K562 (cell line): ENCODE measurements at places on chromosomes 4 and X.

GRCh38 chr4:163462556-163462955 is 11.0 kb downstream of the TKTL2 start:
- no peak for DNase-seq

DNA sequence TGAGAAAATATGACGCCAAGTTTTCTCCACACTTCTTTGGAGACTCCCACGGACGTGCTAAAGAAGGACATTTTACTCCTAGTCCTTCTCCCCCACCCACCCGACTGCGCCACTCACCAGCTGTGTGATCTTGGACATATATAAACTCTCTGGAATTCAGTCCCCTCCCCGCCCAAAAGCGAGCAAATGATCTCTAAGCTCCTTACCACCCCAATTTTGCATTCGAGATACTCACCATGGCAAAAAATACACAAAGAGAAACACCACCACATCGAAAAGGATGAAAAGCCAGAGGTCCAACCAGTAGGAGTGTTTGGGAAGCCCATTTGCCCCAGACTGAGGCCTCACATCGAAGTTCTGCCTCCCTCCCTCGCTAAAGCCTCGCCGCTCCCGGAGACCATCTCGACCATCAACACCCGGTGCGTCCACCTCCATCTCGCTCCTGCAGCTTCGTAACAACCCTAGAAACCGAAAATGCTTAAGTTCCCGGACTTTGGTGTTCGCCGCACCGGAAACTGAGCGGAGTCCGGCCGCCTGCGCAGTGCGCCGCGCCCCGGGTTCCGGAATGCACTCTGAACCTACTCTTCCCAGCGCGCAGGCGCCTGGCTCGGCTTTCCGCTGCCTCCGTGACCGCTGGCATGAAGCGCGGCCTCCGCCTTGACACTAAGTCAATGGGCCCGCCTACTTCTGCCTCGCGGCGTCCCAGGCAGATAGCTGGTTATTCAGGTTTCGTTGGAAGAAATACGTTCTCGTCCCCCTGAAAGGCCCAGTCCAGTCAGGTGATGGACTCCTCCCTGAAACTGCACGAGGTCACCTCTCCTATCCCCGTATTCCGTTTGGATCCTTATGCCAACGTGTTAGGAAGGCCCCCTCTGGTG is 21.6 kb downstream of the FABP2 start:
- DNase-seq, result peak; percentile 75

GRCh38 chr4:34181311-34181841 is 2062.9 kb downstream of the ARAP2 start:
- no peak for DNase-seq

GRCh38 chr4:80005863-80006262 is 67.2 kb downstream of the ANTXR2 start:
- DNase-seq, result peak; percentile 17

DNA sequence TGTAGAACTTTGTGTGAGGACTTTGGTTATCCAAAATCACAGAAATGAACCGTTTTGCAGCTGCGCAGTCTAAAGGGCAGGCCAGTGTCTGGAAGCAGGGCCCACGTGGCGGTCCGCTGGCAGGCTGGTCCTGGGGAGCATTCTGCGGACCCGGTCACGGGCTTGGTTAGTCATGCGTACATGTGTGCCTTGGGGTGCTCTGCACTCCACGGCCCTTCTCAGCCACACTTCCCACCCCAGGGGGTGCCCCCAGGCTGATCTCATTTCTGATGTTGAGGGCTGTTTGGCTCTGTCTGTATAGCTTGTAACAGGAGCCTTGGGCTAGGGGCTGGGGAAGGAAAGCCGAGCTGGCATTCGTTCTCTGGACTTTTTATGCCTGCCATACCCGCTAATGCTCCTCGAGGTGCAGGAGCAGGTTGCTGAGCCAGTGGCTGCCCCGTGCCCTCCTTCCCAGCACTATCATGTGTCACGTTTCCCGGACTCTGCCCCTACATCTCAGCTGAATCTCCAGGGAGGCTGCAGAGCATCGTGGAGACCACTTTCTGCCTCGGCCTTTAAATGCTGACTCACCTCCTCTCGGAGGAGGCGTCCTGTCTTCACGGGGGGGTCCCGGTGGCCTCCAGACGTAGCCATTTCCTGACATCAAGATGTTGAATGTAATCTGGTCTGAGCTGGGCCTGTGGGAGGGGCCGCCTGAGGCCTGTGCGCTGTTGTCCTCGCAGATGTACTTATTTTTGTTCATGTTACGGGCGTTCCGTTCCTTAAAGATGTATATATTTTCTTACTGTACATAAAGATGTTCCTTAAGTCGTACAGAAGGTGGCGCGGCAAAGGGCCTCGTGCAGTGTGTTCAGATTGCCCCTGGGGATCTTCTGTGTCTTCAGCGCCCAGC is 11.4 kb upstream of the TADA2B start:
- DNase-seq, result peak; percentile 89

DNA sequence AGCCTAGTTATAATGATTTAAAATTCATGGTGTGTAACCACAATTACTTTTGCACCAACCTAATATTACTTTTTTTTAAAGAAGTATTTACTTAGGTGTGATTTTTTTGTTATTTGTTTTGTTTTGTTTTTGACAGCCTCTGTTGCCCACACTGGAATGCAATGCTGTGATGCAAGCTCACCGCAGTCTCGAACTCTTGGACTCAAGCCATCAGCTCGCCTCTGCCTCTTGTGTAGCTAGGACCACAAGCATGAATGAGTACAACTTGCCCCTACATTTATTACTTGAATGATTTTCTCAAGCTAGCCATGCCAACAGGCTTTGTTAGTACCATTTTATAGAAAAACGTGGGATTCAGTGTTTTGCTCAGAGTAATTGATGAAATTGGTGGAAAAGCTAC is 488.8 kb upstream of the CPEB2 start:
- DNase-seq, result no peak

DNA sequence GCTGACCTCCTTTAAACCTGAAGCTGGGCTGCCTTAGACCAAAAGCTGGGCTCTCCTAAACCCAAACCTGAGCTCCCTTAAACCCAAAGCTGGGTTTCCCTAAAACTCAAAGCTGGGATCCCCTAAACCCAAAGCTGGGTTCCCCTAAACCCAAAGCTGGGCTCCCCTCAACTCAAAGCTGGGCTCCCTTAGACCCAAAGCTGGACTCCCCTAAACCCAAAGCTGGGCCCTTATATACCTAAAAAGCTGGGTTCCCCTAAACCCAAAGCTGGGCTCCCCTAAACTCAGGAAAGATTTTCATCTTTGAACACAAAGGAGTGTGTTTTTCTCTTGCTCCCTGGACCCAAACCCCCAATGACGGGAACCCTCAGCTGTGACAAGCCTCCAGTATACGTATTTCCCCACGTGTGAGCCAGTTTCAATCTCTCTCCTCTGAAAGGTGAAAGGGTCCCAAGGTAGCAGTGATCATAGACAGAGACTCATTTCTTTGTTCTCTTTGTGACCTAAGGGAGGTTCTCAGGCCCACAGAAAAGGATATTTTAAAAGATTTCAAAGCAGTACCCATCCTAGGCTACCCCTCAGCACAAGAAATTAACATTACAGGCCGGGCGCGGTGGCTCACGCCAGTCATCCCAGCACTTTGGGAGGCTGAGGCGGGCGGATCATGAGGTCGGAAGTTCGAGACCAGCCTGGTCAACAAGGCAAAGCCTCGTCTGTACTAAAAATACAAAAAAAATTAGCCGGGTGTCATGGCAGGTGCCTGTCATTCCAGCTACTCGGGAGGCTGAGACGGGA is 31.3 kb upstream of the ASMTL start:
- DNase-seq, result no peak

DNA sequence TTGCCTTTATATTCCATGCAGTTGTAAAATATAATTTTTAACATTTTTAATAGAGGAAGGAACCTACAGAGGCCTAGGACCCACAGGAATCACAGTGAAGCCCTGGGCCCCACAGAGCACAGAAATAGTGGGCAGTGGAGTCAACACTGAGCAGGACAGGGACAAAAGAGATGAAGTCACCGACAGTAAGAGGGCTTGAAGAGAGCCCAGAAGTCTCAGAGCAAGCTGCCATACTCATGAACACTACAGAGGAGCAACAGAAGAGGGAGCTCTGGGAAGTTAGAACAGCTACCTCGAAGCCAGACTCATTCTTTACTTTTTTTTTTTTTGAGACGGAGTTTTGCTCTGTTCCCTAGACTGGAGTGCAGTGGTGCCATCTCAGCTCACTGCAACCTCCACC is 149.3 kb upstream of the TENM3 start:
- no peak for DNase-seq

DNA sequence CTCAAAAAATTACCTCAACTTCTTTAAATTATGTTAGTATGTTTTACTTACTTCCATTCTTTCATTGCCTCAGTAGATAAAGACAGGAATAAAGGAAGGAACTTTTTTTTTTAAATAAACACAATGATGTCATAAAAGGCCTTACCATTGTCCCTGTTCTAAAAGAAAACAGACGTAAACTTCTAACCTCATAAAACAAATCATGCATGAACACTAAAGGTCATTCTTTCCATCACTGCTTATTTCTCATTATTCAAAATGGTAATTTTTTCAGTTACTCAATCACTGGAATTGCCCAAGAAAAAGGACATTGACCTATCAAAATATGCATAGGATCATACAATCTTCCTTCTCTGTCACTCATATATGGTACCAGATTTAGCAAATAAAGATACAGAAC is 32.2 kb upstream of the ARMCX2 start:
- DNase-seq, result no peak

- DNase-seq, result no peak
These were observed 349.1 kb downstream of the ANK2 start for GRCh38 chr4:113398441-113399143.

- DNase-seq, result no peak
These were observed 44.5 kb downstream of the SHROOM4 start for GRCh38 chrX:50769389-50770063.

DNA sequence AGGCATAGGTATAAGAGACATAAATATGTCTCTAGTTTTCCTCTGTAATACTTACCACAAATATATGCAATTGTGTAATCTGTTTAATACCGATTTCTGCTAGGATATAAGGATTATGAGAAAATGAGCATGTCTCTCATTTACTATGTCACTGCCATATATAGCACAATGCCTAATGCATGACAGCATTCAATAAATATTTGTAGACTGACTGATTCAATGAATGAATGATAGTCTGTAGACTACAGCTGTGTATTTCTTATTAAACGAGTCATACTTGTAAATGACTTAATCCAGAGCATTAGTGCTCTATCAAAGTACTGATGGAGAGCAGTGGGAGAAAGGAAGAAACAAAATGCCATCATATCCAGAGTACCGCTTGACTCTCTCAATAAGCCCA is 175.6 kb downstream of the PPP3CA start:
- no peak for DNase-seq

DNA sequence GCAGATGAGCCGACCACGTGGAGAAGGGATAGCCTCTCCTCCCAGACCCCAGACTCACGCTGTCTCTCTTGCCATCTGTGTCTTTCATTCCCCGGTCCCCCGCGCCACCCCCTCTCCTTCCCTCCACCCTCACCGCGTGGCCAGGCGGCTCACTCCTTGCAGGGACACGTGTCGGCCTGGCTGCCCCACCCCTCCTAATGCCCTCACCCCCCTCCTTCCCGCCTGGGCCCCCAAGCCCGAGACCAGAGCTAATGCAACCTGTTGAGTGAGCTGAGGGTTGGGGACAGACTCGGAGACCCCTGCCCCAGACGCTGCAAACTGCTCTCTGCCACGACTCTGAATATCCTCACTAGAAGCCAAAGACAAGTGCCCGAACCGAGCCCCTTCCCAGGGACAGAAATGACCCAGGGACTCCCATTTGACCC is 1.8 kb downstream of the SLC38A5 start:
- peak; percentile 83 for DNase-seq

DNA sequence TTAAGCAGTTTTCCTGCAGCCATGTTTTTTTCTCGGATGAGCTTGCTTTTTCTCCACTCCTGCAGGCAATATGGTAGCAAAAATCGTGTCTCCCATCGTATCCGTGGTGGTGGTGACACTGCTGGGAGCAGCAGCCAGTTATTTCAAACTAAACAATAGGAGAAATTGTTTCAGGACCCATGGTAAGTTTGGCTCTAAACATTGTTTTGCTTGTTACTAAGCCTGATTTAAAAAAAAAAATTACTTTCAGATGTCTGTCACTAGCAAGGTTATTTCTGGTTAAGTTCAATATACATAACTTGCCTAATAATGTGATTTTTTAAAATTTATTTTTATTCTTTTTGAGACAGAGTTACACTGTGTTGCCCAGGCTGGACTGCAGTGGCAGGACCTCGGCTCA is 17.5 kb upstream of the GYG2 start:
- DNase-seq, result no peak

DNA sequence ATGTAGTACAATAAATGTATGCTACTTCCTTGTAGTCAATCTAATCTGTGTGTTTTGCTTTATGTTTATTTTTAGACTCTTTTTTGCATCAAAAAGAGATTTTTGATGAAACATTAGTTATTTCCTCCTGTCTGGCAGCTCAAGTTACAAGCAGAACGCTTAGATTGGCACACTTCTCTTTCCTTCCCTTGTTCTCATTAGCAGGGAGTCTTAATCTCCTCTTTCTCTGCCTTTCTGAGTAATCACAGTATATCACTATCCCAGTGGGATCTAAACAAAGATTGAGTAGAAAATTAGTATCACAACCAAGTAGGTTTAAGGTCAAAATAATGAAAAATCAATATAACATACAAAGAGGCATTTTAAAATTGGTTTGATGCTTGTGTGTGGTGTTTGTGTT is 1192.6 kb downstream of the C4orf33 start:
- no peak for DNase-seq

- no peak for DNase-seq
These were observed 346.7 kb downstream of the PDHA2 start for GRCh38 chr4:96186593-96186992.

DNA sequence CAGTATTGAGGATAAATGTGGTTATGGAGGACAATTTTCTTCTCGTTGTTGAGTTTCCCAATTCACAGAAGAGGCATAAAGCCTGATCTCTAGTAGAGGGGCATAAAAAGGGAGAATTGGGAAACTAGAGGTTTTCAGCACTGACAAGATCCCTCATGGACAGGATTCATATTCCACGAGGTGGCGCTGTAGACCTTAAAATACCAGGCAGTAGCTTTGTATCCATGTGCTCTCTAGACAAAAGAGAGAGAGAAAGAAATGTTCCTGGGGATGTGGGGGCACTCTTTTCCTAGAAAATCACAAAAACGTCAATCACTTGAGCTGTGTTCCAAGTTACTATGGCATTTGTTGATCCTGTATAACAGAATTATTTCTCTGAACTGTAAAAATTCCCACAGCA is 128.3 kb downstream of the MAGEE1 start:
- DNase-seq, result peak; percentile 54

DNA sequence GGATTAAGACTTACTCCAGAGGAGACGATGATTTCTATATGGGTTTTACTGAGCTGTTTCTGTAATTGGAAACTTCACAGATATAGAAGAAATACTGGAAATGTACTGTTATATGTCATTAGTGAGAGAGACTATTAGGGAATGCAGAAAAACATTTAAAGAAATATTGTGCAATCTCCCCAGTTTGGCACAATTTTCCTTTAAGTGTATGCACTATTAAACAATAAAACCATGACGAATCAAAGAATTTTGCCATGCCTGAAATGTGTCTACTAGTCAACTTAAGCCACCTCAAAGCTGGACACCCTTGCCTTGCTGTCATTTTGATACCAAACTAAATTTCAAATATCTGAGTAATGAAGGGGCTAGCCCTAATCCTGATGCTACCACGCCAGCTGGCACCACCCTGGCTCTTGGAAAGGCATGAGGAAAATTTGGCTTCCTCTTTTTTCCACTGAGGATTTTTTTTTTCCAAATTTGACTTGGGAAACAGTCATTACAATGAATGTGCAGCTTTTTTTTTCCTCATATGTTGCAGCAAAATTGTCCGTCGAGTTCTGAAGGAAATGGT is 36.1 kb downstream of the MTTP start:
- no peak for DNase-seq
